ENCODE measurements at places on chromosomes 7 and 10.

GRCh38 chr10:3868271-3868664 is 83.3 kb upstream of the KLF6 start:
- no peak for DNase-seq

DNA sequence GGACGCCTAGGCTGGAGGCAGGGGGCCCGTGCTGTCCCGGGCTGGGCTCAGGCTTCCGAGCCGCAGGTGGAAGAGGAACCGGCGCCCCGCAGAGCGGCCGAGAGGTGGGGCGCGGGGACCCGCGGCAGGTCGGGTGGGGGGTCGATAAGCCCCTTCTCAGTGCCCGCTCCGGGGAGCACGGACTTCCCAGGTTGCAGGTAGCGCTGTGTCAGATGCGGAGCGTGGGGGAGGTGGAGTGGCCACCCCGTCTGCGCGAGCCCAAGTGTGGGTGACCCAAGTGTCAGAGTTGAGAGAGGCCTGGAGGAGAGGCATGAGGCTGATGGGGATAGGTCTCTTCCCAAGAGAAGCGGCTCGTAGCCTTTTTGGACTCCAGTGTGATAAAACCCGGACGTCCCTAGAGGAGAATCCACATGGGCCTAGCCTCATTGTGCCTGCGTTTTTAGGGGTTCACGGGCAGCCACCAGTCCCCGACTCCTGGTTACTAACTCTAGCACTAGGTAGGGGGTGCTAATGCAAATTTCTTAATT is 580 bp downstream of the EEPD1 start:
- DNase-seq: no peak

GRCh38 chr7:107503687-107504086 is 33.8 kb downstream of the GPR22 start:
- DNase-seq: no peak

DNA sequence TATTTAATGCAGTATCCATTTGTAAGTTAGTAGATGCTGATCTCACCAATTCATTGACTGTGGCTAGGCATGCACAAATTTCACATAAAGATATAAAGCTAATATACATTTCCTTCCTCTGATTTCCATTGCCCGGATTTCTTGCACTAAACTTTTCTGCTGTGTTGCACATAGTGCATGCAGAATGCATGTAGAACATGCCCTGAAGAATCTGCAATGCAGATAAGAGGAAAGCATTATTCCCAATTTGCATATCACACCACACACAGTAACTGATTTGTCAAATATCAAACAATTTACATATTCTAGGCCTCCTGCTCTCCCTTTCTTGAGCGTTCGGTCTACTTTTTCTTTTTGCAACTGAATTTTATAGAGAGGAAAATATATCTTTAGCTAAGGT is 124.2 kb downstream of the LRRTM3 start:
- no peak for DNase-seq

- no peak for DNase-seq
Measured at GRCh38 chr10:88395677-88396076, 187.4 kb downstream of the RNLS start.

GRCh38 chr7:27235387-27236311 is 7.0 kb upstream of the EVX1 start:
- DNase-seq: no peak

DNA sequence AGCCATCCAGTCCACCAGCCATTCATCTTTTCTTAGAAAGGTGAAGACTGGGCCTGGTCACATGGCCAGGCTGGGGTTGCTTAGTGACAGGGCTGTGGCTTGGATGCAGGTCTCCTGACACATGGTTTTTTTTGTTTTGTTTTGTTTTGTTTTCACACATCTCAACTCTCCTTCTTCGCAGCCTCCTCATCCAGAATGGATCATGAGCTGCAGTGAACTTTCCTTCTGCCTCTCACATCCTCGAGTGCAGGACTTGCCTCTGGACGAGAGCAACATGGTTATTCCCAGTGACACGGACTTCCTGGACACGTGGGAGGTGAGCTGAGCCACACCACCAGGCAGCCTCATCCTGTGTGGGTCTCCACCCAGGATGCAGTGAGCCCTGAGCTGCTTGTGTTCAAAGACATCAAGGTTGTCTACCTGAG is 9.5 kb downstream of the AKR1E2 start:
- no peak for DNase-seq

DNA sequence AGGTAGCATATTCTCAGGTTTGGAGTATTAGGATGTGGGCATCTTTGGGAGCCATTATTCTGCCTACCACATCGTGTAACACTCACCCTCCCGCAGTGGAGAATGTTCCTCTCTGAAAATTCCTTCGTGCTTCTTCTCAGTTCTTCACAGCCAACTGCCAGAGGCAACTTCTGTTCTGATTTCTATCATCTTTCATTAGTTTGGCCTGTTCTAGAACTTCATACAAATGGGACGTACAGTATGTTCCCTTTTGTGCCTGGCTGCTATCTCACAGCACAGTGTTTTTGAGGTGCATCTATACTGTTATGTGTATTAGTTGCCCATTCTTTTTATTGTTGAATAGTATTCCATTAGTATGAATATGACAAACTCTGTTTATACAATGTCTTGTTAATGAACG is 8.9 kb upstream of the SLC26A3 start:
- DNase-seq: no peak

DNA sequence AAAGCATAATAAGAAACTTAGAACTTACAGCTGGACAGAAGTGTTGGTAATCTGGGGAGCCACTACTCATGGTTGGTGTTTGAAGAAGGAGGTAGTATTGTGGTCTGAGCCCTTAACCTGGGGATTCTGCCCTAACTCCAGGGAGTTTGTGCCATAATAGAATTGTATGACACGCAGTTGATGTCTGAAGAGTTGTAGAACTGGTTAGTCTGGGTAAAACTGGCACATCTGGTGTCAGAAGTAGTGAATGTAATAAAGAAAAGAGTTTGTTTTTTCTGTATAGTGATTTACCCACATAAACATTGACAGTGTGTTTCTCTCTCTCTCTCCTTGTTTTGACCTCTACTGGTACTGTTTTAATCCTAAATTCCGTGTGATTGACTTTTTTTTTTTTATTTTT is 448.1 kb upstream of the SEMA3D start:
- no peak for DNase-seq

DNA sequence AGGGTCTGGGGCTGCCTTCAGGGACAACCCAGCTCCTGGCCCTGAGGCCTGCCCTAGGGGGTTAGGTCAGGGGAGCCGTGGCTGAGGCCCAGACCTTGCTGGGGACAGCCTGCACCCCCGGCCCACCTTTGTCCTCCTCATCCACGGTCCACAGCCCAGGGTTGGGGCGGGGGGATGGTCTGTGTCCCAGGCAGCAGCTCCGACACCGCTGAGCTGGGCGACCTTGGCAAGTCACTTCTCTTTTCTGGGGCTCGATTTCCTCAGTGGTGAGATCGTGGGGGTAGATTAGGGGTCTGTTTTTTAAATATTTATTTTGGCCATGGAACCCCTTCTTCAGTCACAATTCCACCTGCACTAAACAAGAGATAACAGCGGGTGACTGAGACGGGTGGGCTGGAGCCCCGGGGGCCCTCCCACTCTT is 30.9 kb downstream of the DNAJB12 start:
- DNase-seq: no peak

DNA sequence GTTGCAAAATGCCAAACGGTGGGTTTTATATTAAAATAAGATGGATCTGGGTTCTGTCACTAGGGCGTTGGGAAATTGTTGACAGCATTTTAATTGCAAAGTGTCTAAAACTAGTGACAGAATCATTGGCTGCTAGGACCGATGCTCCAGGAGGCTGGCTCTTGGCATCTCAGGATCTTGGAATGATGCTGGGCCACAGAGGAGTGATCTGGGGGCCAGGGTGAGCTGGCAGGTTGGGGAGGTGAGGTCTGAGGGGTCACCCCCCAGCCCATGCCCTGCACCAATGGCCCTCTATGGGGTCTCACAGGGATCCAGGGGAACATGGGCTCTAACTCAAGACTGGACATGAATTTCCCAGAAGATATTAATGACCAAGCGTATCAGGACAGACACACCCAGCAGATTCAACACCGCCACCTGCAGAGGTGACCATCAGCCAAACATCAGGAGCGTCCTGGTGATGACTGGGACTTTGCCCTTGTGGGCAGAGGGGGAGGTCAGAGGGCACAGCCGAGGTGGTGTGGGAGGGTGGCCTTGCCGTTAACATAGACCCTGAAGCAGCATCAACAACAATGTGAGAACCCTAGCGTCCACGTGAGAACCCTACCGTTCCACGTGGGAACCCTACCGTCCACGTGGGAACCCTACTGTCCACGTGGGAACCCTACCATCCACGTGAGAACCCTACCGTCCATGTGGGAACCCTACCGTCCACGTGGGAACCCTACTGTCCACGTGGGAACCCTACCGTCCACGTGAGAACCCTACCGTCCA is 89.0 kb upstream of the PPP2R2D start:
- DNase-seq: no peak
